NCI-H82 (cell line): ENCODE measurements at places on chromosomes 6 and 20.

DNA sequence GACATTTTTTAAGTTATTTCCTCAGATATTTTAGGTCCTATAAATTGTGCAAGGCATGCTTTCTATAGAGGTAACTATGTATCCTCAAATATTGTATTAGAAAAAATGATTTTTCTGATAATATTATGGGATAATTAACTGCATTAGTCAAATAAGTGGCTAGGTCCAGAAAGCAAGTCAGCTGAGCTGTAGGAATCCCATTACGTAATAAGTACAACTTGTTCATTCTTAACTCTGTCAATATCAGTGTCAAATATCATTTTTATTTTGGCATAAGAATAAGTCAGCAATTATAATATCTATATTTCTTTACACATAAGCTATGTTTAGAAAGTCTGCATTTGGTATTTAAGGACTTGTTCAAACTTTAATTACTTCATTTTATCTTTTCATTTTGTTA is 830.9 kb upstream of the GJE1 start:
- DNase-seq, result no peak

DNA sequence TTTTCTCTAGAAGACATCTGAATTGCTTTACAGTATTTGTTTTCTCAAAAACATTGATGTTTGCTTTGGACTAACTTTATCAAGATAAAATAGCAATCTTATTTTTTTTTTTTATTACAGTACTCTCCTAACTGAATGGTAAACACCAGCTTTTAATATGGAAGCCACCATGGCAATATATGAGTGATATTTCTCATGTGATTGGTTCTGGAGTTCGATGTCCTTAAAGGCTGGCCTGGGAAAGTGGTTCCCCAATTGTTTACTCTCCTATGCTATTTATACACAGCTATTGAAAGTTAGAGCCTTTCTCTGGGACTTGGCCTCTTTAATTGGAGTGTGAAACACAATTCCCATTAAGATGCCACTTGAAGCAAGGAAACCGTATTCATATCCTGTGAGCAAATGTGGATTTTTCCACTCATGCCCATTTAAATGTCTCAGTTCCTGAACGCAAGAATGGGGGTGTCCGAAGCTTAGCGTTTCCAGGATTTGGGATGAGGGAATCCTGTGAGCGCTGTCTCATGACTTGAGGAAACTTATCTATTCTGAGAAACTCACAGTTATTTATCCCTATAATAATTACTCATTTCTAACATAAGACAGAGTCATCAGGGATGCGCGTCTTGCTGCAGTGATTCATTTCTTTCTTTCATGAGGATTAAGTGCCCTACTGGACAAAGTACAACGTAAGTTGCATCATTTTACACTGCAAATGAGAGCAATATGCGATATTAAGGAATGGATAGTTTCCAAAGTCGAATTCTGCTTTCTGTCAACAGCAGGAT is 143.3 kb upstream of the PREP start:
- DNase-seq, result no peak

GRCh38 chr6:72551470-72551869 is 70.4 kb upstream of the KCNQ5 start:
- DNase-seq, result no peak

DNA sequence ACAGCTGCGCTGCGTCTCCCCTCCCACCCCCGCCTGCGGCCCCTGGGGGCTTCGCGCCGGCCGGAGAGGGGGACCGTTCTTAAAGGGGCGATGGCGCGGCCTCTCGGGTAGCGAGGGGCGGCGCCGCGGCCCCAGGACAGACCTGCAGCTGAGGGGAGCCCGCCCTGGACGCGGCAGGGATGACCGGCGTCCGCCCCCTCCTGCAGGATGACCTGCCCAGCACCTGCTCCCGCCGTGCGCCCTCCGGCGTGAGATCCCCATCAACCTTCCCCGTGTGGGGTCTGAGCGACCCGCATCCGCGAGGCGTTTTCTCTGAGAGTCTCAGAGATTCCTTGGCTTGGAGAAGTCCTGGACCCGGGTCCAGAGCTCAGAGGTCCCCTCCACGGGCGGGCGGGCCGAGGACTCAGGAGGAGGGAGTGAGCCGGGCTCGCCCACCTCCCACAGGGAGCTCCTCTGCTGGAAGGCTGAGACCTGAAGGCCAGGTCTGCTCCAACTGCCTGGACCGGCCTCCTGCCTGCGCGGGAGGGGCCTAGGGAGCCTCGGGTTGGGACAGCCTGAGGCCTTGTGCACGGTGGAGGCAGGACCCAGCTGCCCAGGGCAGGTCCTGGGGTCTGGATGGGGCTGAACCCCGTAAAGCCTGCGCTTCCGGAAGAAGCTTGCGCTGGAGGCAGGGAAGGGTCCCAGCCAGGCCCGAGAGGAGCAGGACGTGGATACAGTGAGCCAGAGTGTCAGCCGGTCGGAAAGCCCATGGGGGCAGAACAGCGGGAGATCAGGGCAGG is 532 bp upstream of the NKAIN4 start:
- no peak for DNase-seq

DNA sequence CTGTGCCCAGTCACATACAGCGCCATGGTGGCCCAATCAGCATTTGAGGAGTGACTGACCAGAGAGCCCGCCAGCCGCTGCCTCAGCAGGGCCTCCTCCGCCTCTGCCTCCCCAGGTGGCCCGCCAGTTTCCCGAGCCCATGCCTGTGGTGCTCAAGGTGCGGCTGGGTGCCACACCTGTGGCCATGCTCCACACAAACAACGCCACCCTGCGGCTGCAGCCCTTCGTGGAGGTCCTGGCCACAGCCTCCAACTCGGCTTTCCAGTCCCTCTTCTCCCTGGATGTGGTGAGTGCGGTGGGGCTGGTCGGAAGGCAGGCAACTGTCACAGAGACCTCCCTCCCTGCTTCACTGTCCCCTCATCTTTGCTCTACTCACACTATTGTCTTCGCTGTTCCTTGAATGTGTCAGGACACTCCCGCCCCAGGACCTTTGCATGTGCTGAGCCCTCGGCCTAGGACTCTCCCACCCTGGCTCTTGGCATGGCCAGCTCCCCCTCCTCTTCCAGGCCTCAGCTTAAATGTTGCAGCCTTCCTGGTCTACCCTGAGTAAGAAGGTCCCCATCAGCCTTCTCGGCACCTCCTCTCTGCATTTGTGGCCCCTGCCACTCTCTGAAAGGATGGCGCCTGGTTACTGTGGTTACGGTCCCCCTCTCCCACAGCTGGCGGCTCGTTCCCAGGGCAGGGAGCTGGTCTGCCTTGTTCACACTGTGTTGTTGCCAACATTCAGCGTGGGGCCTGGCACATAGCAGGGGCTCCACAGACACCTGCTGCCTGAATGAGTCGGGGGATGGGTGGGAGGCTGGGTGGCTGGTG is 11.8 kb upstream of the BPIFB6 start:
- DNase-seq, result no peak

DNA sequence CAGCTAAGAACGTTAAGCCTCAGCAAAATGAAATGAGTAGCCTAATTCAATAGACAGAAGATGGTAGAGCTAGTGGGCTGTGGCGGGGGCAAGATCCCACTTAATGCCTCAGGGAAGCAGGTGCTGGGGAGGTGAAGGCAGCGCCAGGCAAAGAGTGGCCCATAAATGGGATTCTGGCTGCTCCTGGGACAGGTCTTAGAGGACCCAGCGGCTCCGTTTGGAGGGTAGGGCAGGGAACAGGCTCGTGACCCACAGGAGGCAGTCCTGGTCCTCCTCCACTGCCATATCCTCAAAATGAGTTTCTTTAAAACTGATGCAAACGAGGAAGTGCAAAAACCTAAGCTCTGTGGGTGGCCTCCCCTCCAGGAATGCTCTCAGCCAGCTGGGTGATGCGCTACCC is 32.7 kb downstream of the SAYSD1 start:
- peak; percentile 42 for DNase-seq

DNA sequence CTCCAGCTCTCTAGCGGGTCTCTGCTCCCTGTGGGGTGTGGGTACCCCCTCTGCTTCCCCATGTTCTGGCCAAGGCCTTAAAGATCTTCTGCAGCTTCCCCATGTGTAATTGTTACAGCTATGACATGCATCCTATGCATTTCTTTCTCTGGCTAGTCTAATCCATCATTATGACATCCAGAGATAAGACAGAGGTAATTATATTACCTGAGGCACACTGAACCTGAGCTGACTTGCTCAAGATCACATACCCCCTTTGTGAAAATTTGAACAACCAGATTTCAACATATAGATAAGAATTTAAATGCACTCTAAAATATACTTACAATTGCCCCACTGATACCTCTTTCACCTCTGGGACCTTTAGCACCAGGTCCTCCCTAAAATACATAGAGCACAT is 102.4 kb downstream of the COL12A1 start:
- DNase-seq, result no peak

DNA sequence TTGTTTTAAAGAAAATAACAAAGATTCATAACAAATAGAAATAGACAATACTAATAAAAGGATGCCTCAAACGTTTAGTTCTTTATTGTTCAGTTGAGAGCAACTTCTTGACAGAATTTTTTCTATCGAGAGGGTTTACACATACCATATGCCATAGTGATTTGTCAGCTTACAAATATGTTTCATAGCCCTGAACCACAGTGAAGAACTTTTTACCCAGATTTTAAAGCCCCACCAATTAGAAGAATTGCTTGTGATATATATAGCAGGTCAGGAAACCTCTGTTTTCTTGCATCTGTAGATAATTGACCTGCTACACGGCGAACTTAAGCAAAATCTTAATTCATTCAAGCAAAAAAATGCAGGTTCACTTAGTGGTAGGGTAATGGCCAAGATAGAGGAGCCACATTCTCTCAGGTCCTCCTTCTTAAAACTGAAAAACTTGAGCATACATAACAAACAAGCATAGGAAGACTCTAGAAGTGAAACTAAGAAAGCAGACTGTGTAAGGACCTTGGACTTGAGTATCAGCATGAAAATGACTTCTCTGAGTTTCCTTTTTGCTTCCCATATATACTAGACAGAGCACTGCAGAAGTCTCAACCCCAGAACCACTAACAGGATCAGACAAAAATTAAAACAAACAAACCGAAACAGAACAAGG is 39.5 kb downstream of the CRISP1 start:
- no peak for DNase-seq

DNA sequence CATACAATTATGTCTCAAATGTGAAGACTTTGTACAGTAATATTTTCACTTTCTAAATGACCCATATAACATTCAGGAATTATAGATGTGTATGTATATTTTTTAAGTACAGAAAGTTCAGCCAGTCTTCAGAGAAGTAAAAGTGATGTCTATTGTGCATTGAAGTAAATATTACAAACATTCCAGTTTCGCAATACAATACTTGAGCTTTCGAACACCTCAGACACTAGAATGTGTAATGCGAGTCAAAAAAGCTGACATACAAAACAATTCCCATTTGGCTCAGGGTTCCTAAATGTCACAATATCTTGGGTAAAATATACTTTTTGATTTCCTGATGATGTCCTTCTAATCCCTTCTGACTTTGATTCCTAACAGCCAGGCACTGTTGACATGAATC is 101.4 kb downstream of the ZNF217 start:
- no peak for DNase-seq

DNA sequence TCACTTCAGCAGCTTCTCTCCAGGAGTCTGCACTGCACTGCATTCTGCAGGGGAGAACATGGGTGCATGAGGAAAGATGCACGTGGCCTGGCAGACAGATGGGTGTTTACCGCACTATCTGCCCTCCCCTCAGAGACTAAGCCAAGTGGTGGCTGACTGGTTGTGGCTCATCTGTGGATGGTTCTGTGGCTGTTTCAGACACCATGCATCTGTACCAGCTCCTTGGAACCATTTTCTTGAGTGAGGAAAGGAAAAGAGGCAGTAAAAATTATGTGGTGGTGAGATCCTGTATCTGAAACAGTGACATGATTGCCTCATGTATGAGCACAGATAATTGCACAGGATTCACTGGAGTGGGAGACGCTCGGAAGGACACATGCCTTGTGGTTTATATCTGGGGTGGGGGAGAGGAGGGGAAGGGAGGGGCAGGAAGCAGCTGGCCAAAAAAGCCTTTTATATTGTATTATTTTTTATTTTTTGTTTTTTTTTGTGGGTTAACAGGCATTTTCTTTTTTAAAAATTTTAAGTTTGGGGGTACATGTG is 161.7 kb downstream of the ERMARD start:
- DNase-seq, result no peak

DNA sequence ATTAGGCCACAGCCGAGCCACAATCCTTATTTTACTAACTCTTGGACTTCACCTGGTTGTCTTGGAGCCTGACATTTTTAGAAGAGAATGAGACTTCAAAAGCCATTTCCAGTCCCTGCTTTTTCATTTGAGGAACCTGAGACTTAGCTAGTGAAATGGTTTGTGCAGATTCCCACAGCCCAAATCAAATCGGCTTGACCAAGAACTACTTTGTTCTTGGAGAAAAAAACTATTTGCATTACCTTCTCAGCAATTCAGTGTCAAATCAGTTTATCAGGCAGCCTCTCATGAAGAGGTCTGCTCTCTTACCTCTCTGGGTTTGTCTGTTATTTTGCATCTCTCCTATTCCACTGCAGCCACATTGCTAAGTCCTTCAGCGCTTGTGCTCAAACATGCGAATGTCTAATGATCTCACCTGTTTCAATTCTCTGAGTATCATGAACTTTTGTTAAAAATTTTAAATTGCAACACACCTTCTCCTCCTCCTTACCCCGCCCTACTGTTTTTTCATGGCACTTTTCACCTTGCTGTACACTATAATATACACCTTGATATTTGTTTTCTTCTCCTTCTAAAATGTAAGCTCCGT is 573 bp upstream of the IFNGR1 start:
- no peak for DNase-seq

GRCh38 chr6:44122801-44123200 is 4.5 kb downstream of the MRPL14 start:
- no peak for DNase-seq

DNA sequence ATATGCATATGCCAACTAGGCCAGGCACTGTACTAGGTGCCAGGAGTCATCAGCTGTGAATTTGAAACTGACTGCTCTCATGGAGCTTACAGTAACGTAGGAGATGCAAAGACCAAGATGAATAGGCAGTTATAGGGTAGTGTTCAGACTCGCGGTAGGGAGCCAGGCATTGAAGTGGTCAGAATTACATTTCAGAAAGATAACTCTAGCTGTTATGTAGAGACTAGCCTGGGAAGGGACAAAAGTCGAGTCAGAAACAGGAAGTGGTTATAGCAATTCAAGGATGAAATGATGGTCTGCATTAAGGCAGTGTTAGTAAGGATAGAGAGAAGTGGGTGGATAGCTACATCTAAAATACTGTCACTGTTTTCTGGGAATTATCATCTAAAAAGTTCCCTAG is 56.6 kb downstream of the PCMT1 start:
- no peak for DNase-seq

GRCh38 chr6:154139892-154140291 is 100.9 kb downstream of the OPRM1 start:
- DNase-seq, result no peak

DNA sequence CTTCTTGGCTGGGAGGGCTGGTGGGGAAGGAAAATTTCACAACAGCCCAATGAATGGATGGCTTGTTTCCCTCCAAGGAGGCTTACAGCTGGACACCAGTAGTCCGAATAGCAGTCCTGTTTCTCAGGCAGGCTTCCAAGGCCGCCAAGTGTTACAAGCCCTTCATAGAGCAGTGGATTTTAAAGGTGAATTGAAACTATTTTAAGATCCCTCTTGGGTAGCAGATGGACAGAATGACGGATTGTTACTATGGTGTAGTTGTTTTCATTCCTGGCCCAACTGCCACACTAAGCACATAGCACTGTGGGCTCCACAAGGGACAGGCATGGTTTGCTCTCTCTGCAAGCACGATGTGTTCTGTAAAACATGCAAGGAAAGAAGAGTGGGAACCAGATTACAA is 203.3 kb upstream of the TAB2 start:
- no peak for DNase-seq

- DNase-seq, result no peak
These were observed 306.2 kb downstream of the TAF4 start for GRCh38 chr20:61759286-61760065.
